ENCODE measurements at places on chromosomes 4 and X.

GRCh38 chr4:118765399-118765798, 70.5 kb downstream of the SEC24D start:
- H3K4me1 ChIP-seq = peaks cover 6% of the 10 kb centered on the region
- no peaks in the 10 kb centered on the region for H3K27me3 ChIP-seq
- DNase-seq = no peak
- peaks cover 14% of the 10 kb centered on the region for H3K36me3 ChIP-seq

- no peaks in the 10 kb centered on the region for H3K27me3 ChIP-seq
- peak; percentile 74 for DNase-seq
- H3K36me3 ChIP-seq = no peaks in the 10 kb centered on the region
- no peak overlapping the region for H3K4me3 ChIP-seq
- no peaks in the 10 kb centered on the region for H3K4me1 ChIP-seq
These were observed 33.2 kb upstream of the BMP15 start for GRCh38 chrX:50877310-50877709.

GRCh38 chr4:6405397-6405706, 67.1 kb downstream of the PPP2R2C start:
- H3K36me3 ChIP-seq = no peaks in the 10 kb centered on the region
- DNase-seq = no peak
- H3K4me1 ChIP-seq = no peaks in the 10 kb centered on the region
- H3K4me3 ChIP-seq = no peak overlapping the region

GRCh38 chrX:39984191-39984956, 113.4 kb downstream of the BCOR start:
- H3K36me3 ChIP-seq = no peaks in the 10 kb centered on the region
- H3K27ac ChIP-seq = no peak overlapping the region
- no peaks in the 10 kb centered on the region for H3K27me3 ChIP-seq
- peaks cover 16% of the 10 kb centered on the region for H3K4me1 ChIP-seq
- H3K4me3 ChIP-seq = no peak overlapping the region

DNA sequence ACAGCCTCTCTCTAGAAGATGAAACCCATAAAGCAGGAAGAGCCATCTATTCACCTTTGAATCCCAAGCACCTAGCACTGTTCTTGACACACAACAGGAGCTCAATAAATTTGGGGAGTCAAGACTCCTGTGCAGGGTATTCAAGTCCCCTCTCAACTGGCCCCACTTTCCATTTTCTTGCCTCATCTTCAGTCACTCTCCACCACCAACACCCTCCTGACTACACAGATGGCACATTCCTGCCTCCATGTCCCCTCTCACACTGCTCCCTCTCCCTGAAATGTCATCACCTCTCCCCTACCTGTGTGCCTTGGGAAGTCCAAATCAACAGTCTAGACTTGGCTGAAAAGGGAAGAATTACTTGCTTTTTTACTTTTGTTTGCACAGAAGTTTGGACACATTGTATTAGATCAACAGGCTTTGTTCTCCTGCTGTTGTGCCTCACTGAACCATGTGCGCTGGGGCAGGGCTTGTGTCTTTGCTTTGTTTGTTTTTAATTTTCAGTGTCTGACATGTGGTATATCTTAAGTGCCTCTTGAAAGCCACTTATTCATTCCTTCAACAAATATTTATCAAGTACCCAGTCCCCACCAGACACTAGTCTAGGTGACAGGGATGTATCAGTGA, 85.1 kb downstream of the APBB2 start:
- no peaks in the 10 kb centered on the region for H3K27me3 ChIP-seq
- no peak overlapping the region for H3K4me3 ChIP-seq
- H3K36me3 ChIP-seq = no peaks in the 10 kb centered on the region

DNA sequence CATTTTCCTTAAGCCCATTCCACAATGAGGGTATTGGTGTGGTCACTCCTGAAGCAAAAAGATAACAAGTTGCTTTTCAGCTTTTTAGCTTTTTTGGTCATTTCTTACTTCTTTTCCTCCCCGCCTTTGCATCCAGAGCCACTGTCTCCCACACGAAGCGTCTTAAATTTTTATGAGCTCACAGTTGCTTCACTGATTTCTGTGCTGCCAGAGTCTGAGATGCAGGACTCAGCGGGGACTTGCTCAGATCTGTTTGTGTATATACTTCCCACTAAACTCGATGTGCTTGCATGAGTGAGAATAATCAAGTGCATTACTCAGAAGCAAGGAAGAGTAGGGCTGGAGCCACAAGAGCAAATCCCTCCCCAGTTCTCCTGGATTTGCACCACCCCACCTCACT, 80.2 kb upstream of the FHL1 start:
- H3K27ac ChIP-seq = no peak overlapping the region
- no peaks in the 10 kb centered on the region for H3K27me3 ChIP-seq
- DNase-seq = no peak
- no peak overlapping the region for H3K4me3 ChIP-seq
- H3K36me3 ChIP-seq = no peaks in the 10 kb centered on the region
- no peaks in the 10 kb centered on the region for H3K4me1 ChIP-seq

DNA sequence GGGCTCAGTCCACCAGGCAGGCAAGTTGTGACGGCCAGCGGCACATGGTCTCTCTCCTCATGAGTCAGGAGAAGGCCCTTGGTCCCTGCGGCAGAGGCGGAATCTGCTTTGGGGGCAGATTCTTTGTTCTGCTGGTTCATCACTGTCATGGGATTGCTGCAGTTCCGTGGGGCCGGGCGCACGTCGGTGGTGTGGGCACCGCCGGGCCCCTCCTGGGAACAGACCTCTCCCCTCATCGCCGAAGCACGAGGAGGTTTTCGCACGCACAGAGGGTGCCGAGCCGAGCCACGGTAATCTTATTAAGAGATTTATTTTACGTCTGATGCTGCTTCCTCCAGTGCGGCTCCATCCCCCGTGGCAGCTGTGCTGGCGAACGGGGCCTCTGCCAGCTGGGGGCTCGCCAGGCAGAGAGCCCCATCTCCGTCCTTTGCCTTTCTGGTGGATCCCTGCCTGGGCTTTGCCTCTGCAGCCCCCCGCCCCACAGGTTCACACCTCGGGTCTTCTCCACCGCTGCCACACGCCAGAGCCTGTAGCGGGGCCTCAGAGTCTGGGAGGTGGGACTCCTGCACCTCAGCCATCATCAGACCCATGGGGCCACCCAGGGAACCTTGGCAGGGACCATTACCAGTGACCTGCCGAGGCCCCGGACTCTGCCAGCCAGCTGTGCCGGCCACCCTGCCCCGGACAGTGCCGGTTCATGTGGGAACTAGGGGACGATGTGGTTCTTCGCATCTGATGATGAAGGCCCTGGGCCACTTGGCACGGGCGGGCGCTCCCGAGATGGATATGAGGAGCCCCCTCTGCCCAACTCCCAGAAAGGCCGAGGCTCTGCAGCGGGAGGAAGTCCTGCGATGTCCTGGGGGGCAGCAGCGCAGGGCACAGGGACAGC, 86.7 kb upstream of the NKX1-1 start:
- H3K27ac ChIP-seq = no peak overlapping the region
- no peaks in the 10 kb centered on the region for H3K27me3 ChIP-seq
- no peaks in the 10 kb centered on the region for H3K4me1 ChIP-seq
- H3K36me3 ChIP-seq = no peaks in the 10 kb centered on the region
- no peak overlapping the region for H3K4me3 ChIP-seq
- DNase-seq = no peak

DNA sequence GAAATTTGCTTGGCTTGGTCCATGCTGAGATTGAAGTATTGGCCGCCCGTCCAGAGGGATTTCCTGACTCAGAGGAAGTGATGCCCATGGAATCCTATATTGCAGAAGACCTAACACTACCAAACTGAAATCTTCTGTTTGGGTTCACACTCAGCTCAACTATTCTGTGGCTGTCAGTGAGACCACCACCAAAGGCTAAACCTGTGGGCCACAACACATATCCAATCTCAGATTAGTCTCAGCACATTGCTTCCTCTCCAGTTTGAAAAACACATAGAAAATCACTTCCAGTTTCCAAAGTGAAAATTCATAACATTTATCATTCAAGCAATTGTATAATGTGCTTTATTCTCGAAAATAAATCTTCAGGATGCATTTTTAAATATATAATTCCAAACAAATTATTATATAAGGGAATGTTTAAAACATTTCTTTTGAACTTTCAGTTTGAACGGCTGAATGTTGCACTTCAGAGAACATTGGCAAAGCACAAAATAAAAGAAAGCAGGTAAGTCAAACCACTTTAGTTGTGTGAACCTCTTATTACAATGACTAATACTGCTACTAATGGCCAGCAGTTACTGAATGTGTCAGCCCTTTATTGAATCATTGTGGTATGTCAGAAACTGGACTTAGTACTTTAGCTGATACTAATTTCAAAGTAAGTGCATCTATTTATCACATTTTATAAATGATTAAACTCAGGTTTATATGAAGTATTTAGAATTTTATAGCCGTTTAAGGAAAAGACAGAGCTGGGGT, 37.0 kb downstream of the GUCY1A1 start:
- H3K27ac ChIP-seq = no peak overlapping the region
- H3K27me3 ChIP-seq = no peaks in the 10 kb centered on the region
- H3K36me3 ChIP-seq = peaks cover 20% of the 10 kb centered on the region
- peaks cover 4% of the 10 kb centered on the region for H3K4me1 ChIP-seq
- H3K4me3 ChIP-seq = no peak overlapping the region

- H3K36me3 ChIP-seq = no peaks in the 10 kb centered on the region
- H3K4me3 ChIP-seq = no peak overlapping the region
- H3K4me1 ChIP-seq = no peaks in the 10 kb centered on the region
- no peak overlapping the region for H3K27ac ChIP-seq
- DNase-seq = no peak
These were observed 146.7 kb downstream of the TET2 start for GRCh38 chr4:105293360-105293759.

GRCh38 chrX:50723006-50723405, 91.0 kb downstream of the SHROOM4 start:
- no peaks in the 10 kb centered on the region for H3K36me3 ChIP-seq
- DNase-seq = peak; percentile 48
- H3K4me1 ChIP-seq = peaks cover 10% of the 10 kb centered on the region
- no peaks in the 10 kb centered on the region for H3K27me3 ChIP-seq

- no peaks in the 10 kb centered on the region for H3K27me3 ChIP-seq
- no peak overlapping the region for H3K27ac ChIP-seq
- H3K4me3 ChIP-seq = no peak overlapping the region
These were observed 147.2 kb downstream of the RELL1 start for GRCh38 chr4:37538931-37539330.

DNA sequence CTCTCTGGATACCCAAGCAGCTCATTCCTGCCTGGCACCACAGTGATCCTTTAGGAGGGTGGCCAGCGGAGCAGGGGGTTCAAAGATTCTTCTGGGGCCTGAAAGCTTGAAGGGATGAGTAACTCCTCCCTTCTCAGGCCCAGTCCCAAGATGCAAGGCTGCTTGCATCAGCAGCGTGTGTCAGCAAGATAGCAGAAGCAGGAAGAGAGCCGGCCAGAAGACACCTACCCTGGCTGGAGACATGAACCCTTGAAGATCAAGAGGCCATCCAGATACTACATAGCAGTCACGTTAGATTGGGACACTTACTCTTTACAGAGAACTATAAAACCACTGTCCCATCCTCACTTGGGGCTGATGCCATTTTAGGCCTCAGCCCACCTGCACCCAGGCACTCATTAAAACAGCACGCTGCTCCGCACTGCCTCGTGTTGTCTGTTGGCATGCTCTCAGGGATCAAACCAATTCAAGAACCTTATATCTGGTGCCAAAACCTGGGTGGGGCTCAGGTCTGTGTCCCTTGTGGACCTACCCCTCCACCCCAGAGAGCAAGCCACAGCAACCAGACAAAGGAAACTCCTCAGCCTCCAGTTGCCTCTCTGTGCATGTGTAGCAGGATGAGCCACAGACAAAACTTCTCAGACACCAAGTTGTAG, 6.5 kb downstream of the UGT2B17 start:
- H3K4me1 ChIP-seq = no peaks in the 10 kb centered on the region
- no peaks in the 10 kb centered on the region for H3K36me3 ChIP-seq
- H3K27me3 ChIP-seq = no peaks in the 10 kb centered on the region
- DNase-seq = no peak

GRCh38 chr4:146975527-146975926, 29.9 kb upstream of the TTC29 start:
- no peaks in the 10 kb centered on the region for H3K27me3 ChIP-seq
- DNase-seq = peak; percentile 47
- no peak overlapping the region for H3K4me3 ChIP-seq
- no peaks in the 10 kb centered on the region for H3K4me1 ChIP-seq
- no peaks in the 10 kb centered on the region for H3K36me3 ChIP-seq

GRCh38 chrX:100973411-100973810, 3.9 kb downstream of the ARL13A start:
- H3K27ac ChIP-seq = no peak overlapping the region
- no peak overlapping the region for H3K4me3 ChIP-seq
- no peak for DNase-seq
- H3K27me3 ChIP-seq = no peaks in the 10 kb centered on the region
- no peaks in the 10 kb centered on the region for H3K36me3 ChIP-seq

DNA sequence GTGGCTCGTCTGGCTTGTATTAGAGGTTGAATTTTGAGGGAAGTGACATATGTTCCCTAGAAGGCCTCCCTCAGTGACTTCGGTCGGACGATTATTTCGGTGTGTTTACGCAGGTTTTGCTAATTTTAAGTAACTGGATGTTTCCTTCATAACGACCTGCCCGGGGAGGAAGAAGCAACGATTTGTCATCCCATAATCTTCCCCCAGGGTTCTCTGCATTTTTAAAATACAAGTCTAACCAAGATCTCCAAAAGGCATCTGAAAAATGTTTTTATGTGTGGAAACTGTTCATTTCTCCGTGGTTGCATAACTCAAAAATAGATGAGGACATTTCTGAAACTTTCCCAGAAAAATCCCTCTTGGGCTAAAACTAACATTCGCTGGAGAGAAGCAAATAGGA, 195.4 kb downstream of the SHOX start:
- no peaks in the 10 kb centered on the region for H3K36me3 ChIP-seq
- peaks cover 2% of the 10 kb centered on the region for H3K4me1 ChIP-seq
- H3K4me3 ChIP-seq = no peak overlapping the region
- no peaks in the 10 kb centered on the region for H3K27me3 ChIP-seq
- DNase-seq = peak; percentile 44

DNA sequence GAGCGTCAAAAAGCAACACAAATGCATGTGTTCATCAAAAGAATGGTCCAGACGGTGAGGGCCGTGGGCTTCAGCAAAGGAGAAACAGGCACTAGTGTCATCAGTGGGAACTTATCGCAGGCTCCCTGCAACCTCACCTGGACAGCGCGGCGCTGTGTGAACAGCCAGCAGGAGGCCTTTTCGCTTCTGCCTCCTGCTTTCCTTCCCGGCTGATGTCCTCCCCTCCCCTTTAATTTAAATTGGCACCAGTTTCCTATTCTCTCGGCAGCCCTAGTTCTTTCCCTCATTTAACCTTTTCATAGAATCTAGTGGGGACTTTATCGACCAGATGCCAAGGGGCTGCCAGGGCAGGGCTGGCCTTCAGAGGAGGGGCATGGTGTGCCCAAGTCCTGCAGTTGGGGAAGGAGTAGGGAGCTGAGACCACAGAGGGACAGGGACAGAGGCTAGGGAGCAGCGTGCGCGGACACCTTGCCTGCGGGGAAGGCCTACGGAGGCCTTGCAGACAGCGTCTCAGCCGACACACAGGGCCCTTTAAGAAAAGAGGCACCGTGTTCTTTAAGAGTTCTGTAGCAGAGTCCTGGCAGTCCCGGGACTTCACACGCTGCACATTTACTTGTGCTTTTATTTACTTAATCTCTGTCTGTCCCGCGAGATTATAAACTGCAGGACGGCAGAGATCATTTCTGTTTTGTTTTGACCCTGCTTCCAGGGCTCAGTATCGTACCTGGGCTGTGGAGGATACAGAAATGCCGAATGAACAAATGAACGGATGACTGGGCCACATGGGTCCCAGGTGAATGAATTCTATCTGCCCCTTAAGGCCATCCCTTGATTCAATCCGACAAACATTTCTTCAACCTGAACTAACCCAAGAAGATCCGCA, 8.4 kb upstream of the SORBS2 start:
- H3K4me3 ChIP-seq = no peak overlapping the region
- H3K27me3 ChIP-seq = no peaks in the 10 kb centered on the region
- H3K36me3 ChIP-seq = no peaks in the 10 kb centered on the region
- H3K4me1 ChIP-seq = no peaks in the 10 kb centered on the region
- DNase-seq = no peak

Data from trophoblast cell (in vitro differentiated cells and primary cell).